ENCODE measurements at places on chromosomes 12 and 14. TPM values are rescaled to one million over a fixed set of nuclear protein-coding genes. Genes with fewer than 3 reads are reported as not detected.

Gene OTX2
- not detected for total RNA-seq

DNA sequence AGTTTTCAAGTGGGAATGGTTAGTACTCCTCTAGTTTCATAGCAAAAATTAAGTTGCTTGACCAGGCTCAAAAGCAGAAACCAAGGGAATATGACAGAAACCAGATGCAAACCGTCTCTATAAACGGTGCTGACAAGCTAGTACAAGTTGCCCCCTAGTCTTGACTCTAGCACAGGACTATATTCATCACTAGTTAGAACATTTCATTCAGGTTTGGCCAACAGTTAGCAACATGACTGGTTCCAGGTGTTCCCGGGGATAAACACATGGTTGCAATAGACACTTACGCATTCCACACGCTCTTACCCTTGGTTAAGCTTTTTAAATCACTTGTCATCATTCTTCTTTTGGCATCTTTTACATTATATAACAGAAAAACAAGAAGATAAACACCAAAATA lies 103.6 kb downstream of the SCFD1 start:
- no peak for DNase-seq

DNA sequence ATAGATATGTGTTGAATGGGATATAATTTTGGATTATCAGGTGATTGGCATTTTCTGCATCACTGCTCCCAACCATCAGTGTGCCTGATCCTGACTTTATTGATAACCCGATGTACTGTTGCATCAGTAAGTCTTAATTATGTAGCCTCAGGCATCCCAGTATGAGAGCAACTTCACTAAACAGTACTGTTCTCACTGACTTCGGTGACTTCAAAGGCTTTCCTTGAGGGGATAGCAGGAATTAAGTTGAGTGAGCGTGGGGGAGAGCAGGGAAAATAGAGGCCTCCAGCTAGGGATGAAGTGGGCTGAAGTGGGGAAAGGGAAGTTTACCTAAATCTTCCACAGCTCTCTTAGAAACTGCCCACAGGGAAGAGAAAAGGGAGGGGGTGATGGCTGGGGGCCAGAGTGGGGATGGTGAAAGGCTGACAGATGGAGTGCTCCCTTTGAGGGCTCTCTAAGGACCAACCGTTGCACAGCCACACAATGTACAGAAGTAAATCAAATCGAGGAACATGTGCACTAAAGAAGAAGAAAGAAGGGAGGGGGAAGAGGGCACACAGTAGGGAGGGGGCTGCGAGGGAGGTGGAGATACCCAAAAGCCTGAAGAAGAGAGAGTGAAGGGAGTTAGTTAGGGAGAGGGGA lies 10.7 kb upstream of the NEUROD4 start:
- DNase-seq: no peak

Gene TMEM253
- 0.32 TPM for total RNA-seq

All from heart left ventricle (tissue), 16 donors.